ENCODE measurements at places on chromosomes 2 and 18.

DNA sequence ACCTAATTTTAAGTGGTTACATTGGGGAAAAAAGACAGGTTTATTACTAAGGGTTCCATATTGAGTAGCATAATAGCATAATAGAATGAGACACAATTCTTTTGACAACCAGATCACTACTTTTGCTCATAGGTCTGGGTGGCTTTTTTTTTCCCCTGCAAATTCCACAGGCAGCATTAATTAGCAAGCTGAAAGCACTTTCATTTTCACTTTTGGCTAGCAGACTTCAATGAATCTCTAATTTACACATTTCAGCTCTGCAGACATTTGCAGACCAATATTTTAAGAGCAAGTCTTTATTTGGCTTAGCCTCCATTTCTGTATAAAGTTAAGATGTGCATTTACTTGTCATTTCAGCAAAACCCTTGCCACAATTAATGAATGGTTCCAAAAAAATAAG lies 185.5 kb downstream of the NOL4 start:
- DNase-seq = no peak

DNA sequence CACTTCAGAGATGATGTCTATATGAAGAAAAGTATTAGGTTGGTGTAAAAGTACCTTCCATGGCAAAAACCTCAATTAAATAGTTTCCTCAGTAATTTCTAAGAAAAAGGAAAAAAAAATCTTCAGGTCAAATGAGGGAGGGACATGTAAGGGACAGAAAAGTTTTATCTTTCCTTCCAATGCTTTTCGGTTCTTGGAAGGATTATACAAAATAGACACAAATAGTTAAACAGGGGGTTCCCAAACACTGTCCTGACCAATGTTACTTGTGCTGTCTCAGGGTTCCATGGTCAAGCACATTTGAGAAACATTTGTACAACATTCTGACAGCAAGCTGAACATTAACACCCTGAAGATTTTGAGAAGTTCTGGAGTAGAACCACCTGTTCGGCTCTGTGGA lies 22.0 kb downstream of the ERMN start:
- DNase-seq = no peak

GRCh38 chr2:69200107-69200520 lies 186.9 kb downstream of the GFPT1 start:
- DNase-seq = no peak

- no peak for DNase-seq
Measured at GRCh38 chr2:233256048-233256447, 4.6 kb downstream of the ATG16L1 start.

DNA sequence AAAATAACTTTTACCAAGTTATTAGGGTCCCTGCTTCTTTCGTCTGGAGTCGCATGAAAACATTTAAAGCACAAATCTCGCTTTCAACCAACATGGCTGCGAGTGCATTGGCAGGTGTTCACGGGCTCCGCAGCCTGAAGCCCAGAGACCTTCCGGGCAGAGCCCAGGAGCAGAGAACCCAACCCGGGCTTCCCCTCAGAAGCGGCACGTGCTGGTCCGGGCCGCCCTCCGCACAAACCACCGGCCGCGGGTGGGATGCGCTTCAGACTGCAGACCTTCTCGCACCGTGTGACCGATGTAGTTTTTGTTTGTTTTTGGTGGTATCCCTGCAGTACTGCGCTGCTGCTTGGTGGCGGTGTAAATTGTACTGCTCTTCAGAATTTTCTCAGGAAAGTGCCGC lies 105.6 kb upstream of the TPO start:
- DNase-seq = no peak

DNA sequence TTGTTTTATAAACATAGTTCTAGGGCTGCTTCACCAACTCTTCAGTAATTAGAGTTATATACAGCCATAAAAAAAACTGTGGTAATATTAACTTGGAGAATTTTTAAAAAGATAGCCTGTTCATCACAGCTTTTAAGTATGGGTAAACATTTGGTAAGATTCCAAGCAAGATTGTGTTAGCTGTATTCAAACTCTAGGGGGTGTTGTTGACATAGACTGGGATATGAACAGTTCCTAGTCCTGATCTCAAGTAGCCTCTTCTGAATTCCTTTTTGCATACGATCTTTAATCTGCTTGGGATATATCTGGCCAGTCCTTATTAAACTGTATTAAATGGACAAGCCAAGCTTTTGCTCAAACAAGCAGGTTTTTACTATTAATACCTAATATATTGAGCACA lies 13.4 kb downstream of the NOP58 start:
- DNase-seq = no peak

- DNase-seq = no peak
Measured at GRCh38 chr2:118309257-118309945, 221.1 kb downstream of the INSIG2 start.

- DNase-seq = no peak
Measured at GRCh38 chr2:103810875-103811274, 1043.0 kb upstream of the POU3F3 start.

- no peak for DNase-seq
Measured at GRCh38 chr2:40279001-40279400, 172.9 kb downstream of the SLC8A1 start.

DNA sequence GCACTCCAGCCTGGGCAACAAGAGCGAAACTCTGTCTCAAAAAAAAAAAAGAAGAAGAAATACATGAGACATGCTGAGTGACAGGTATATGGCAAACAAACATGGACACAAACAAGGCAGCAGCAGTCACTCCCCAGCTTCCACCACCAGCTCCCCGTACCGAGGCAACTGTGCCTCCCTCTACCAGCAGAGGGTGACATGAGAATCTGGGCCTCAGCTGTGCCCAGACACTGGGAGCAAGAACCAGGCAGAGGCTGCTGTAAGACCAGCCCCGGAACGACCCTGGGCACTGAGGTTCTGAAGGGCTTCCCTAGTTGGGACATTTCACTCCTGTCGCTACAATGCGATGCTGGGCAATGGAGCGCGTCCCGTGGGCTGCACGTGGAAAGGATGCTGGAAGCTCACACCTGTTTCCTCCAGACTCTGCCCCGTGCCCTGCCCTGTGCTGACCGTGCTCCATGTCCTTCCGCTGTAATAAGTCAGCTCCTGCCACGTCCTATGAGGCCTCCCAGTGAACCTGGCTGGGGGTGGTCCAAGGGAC lies 37.1 kb downstream of the BOK start:
- DNase-seq = no peak

DNA sequence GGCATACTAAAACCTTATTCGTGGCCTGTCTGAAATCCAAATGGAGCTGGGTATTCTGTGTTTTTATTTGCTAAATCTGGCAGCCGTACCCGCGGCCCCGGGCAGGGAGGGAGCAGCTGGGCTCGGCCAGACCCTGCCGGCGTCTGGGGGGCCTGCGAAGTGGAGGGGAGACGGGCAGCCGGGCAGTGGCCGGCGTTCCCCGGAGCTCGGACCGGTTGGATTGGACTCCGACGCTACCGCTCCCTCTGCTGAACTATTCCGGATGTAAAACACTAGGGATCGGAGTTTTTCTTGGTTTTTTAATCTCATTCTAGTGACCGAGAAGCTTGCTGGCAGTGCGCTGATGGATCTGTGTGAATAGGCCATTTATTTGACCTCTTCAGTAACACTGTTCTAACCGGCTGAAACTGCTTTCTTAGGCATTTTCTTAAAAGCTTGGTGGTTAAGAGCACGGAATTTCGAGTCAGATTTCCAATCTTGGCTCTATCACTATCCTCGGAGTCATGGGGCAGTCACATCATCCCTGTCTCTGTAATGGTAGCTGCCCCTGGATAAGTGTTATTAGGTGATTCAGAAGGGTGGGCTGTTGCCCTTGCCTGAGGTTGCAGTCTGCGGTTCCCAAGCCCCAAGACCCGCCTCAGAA lies 694 bp downstream of the UNC50 start:
- DNase-seq = no peak

DNA sequence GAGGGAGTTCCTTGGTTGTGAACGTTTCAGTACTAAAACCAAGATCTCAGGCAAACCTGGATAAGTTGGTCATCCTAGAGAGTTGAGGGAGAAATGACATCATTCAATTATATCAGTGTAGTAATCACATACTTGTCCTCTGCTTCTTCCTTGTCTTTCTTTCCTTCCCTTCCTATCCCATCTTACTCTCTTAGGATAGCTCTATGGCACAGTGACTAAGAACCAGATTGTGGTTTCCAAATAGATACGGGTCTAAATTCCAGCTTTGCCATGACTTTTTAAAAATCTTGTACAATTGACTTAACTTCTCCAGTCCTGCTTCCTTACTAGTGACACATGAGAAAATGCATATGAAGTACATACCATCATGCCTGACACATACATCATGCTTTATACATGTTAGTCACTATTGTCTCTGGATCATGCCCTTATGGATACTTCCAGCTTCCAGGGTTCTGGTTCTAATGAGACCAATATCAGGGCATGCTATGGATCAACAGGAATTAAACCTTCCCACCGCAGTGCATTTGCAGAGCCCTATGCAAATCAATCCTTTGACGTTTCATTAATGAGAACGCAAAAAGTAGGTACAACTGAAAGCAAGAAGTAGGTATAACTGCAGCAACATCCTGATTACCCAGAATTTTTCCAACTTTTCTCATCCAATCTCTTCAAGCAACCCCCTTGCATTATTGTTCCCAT lies 168.0 kb upstream of the KLF7 start:
- no peak for DNase-seq

- DNase-seq = no peak
Measured at GRCh38 chr2:50491541-50492476, 540.1 kb downstream of the NRXN1 start.

DNA sequence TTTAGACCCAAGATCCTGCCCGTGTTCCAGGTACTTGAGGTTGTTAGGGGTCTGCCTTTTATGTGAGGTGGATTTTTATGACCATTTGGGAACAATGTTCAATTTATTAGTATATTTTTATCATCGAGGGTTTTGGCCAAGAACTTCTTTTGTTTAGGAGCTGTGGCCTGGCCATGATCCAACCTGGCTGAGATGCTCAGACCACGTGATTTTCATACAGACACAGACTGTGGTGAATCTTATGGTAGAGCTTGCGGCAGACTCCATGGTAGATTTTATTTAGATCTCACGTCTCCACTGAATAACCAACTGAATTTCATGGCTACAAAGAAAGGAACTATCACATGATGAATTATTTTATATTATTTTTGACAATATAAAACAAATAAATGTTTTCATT lies 405.5 kb upstream of the VWC2L start:
- DNase-seq = no peak

DNA sequence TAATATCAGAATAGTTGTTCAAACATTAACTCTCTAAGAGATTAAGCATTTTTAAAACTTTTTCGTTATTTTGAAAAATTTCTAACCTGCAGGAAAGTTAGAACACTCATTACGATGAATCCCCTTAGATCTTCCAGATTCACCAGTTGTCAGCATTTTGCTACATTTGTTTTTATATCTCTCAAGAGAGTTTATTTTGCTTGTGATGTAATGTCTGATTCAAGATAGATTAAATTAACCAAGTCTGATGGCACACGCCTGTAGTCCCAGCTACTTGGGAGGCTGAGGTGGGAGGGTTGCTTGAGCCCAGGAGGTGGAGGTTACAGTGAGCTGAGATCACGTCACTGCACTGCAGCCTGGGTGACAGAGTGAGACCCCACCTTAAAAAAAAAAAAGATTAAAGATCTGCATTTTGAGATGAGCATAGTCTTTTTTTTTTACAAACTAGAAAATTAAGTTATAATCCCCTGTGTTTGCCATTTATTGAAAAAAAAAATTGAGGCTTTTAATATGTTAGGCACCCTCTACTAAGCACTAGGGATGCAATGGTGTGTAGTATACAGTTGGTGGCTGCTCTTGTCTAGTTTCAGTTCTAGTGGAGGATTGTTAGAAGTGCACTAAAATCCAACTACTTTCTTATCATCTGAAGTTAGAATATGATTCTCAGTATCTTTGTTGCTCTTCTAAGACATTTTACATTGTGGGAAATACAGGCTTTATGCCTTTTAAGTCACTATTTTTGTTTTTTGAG lies 20.9 kb downstream of the RAB10 start:
- no peak for DNase-seq

DNA sequence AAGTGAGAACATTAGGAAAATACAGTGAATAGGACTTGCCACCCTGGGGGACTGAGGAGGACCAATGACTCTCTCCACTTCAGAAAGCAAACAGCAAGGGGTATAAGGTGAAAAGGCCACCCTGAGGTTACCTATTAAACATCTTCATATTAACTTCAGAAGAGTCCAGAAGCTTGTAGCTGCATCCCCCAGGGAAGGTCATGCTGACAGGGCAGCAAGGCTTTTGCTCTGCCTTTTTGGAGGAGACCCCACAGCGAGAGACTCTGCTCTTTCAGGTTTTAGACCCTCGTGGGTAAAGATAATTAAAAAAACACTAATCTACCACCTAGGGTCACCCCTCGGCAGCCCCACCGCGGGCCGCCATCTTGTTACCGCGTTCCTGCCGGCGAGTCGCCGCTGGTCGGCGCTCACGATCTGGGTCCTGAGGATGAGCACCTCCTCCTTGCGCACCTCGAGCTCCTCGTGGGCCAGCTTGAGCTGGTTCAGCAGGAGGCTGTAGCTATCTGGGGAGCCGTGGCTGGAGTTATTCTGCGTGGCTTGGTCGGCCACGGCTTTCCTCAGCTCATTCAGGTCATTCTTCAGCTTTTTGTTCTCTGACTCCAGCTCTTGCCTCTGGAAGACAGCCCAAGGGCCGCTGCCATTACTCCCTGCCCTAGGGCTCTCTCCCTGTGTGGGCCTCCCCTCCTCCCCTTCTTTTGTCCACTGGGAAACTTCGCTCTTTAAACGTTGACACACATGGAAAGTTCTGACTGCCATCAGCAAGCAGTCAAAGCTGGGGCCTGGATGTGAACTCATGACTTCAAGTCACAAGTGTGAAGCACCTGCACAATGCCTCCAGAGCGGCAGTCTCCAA lies 50.7 kb upstream of the ACAA2 start:
- DNase-seq = no peak

DNA sequence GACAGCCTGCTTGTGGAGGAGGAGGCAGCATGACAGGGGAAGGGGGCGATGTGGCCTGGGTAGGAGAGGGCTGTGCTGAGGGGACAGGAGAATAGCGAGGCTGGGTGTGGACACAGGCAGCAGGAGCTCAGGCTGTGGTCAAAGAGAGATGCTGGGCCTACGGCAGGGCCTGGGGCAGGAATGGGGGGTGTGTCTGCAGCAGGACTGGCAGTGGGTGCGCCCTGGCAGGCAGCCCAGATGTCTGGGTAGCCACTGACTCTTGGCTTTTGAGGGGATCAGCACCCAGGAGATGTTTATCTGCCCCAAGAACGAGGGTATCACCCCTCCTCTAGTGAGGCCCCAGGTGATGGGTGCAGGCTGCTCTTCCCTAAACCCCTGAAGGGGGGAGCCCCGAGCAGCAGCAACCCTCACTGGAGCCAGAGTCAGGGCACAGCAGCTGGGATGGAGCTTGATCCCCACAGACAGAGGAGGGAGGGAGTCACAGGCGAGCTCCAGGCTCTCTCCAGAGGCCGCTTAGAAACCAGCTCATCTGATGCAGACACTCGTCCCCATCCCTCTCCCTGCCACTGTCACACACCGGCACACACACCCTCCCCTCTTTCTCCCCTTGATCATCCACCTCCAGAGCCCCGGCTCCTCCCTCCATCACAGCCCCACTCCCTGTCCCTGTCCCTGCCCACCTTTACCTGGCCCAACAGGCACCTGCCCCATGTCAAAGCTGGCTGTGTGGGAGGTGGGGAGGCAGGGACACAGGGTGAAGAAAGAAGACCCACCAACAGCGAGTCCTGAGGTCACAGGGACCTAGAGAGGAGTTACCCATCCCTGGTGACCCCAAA lies 29.8 kb upstream of the TNS1 start:
- no peak for DNase-seq
